HuH-7.5 (cell line): ENCODE measurements at places on chromosomes 13 and 19.
A peak's percentile ranks its signal among the peaks of the same experiment; 100 is the strongest.

- no peak for DNase-seq
Observed at GRCh38 chr19:53808710-53809125, 15.4 kb downstream of the NLRP12 start.

GRCh38 chr19:3015126-3016057 lies 13.7 kb downstream of the TLE2 start:
- no peak for DNase-seq

GRCh38 chr13:104586051-104586746 lies 1520.0 kb upstream of the SLC10A2 start:
- no peak for DNase-seq

DNA sequence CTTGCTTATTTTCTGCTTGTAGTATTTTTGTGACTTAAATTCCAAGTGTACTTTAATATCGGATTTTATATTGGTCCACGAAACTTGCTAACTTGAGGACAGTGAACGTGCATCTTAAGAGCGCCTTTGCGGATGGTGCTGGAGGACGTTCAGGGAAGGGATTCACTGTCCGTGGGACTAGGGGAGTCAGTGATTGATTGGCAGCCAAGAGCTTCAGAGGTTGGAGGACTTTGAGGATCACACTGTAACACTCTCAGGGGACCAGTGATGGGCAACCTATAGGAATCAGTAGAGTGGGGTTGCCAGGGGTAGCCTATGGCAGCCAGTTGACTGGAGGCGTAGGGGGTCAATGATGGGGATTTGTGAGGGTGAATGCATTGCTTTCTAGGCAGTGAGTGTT lies 516 bp downstream of the ZNF175 start:
- DNase-seq = no peak

GRCh38 chr19:1653300-1653628 lies 849 bp upstream of the TCF3 start:
- no peak for DNase-seq

DNA sequence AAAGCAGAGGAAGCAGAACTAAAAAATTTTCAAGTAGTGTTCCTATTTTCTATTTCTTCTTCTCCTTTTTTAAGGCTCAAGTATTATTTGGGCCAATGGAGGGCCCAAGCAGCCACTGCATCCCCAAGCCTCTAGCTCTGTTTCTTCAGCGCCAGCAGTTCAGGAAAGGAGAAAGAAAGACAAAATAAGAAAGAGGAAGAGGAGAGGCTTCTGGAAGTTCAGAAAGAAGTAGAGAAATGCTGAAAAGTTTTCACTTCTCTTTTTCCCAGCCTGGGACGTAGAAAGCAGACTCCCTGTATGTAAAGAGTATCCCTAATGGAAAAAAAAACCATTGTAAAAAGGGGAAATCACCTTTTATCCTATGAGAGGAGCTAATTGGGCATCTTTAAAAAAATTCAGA lies 165.5 kb upstream of the KLF12 start:
- DNase-seq = no peak

DNA sequence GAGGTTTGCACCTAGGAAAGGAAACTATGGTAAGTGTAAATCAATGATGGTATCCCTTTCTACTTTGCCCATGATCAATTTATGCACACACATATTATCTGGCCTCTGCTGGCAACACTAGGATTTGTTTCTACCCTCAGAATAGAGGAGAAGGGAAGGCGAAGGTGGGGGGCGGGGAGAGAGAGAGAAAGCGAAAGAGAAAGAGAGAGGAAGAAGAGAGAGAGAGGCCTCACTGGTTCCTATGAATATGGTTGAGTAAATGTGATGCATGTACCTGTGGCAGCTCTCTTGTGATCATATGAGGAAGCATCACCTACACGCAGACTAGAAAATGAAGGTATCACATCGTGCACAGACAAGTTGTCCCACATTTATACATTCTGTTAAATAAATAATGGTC lies 882.0 kb upstream of the SLITRK6 start:
- no peak for DNase-seq

DNA sequence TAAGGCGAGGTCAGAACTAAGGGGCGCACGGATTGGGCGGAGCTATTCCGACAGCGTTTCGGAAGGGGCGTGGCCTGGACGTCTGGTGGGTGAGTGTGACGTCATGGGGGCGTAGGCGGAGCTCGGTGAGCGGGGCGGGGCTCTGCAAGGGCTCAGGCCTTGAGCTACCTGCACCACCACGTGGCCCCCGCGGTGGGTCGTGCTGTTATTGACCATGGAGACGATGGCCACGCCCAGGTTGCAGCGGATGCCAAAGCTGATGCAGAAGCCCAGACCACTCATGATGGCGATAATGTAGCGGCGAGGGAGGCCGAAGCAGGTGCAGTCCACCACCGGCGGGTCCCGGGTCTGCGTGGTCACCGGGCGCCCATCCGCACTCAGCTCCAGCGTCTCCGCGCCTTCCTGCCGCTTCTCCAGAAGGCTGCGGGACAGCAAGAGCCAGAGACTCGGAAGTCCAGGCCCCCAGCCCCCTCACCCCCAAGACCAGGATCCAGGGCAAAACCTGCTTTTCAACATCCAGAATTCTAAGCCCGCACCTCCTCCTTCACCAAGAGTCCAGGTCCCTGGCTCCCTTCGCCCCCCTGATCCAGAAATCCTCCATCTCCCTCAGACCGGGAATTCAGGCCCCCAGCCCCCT lies 4.8 kb downstream of the SLC17A7 start:
- no peak for DNase-seq

DNA sequence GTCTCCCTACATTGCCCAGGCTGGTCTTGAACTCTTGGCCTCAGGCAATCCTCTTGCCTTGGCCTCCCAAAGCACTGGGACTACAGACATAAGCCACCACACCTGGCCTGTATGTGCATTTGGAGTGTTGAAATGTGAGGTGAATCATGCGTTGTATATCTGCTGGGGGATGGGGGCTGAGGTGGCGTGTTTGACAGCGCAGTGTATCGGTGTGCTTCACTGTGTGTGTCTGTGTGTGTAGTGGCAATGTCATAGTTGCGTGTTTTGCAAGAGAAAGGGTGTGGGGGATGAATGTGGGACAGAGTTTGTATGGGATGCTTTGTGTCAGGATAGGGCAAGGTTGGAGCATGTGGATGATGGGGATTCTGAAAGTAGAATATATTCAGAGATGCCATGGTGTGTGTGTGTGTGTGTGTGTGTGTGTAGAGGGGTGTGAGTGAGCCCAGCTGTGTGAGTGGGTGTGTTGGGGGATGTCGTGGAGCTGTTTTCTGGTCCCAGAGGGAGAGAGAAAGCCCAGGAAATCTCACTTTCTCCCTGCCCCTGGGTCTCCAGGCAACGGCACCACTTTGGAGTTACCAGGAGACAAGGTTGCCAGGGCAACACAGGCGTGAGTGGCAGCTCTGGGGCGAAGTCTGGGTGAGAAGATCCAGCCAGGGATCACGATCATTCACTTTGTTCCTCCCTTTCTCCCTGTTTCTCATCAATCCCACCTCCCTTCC lies 1.1 kb upstream of the SWSAP1 start:
- DNase-seq = peak; percentile 39

DNA sequence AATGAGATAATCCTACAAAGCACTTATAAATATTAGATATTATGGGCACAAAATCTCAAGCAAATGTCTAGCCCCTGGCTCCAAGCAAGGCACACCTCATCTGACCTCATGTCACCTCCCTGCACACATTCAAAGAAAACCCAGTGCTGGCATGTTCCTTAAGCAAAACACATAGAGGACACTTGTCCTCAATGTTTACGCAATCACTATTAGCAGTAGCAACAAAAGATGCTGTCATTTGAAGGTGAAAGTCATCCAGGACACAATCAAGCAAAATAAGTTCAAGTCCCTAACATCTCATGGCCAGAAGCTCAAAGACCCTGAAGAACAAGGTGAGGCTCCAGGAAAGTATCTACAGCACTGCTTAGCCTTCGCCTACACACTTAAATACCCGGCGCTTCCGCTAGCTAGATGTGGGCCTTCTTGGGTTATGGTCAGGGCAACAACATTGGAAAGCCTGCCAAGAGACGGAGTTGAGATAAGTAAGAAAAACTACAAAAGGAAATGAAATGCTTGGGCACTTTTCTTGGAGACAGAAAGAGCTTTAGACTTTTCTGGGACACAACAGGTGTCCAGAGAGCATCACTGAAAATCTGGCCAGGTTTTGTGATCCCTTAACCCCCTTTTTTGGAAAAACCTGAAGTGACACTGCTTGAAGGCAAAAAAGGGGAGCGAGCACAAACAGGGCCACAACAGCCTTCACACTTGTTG lies 85.7 kb downstream of the FOXO1 start:
- DNase-seq = no peak

- DNase-seq = no peak
Observed at GRCh38 chr13:79427265-79427664, 21.2 kb upstream of the RBM26 start.

GRCh38 chr13:66689037-66689619 lies 541.0 kb downstream of the PCDH9 start:
- no peak for DNase-seq
